ENCODE measurements at places on chromosomes 11 and 22. TPM values are rescaled to one million over a fixed set of nuclear protein-coding genes. Genes with fewer than 3 reads are reported as not detected.

Gene ENTHD1
- not detected for polyA plus RNA-seq

Gene APOL1
- polyA plus RNA-seq: 6.4 TPM

Gene OTOG
- polyA plus RNA-seq: not detected

Gene SLC37A2
- 2.4 TPM for polyA plus RNA-seq

- no peak for DNase-seq
These were observed 15.0 kb downstream of the DENND5A start for GRCh38 chr11:9250139-9250582.

DNA sequence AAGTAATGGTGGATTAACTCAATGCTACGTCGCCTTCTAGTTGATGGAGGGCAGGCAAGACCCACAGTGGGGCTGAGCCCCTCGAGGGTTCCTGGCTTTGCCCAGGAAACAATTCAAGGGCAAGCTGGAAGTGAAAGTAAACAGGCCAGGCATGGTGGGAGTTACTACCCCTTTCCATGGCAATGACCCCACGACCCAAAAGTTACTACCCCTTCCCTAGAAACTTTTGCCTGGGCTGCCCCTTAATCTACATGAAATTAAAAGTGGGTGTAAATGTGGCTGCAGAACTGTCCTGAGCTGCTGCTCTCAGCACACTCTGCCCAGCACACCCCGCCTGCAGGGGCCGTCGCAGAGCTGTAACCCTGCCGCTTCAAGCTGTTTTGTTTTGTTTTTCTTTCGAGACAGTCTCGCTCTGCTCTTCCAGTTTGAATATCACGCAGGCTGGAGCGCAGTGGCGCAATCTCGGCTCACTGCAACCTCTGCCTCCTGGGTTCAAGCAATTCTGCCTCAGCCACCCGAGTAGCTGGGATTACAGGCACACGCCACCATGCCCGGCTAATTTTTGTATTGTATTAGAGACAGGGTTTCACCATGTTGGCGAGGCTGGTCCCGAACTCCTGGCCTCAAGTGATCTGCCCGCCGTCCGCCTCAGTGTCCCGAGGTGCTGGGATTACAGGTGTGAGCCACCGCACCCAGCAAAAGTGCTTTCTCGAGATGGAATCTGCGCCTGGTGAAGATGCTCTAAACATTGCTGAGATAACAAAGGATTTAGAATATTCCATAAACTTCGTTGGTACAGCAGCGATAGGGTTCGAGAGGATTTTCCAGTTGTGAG lies 5.9 kb upstream of the RNH1 start:
- peak; percentile 3 for DNase-seq

- DNase-seq: peak; percentile 24
These were observed 1.6 kb downstream of the SPTBN2 start for GRCh38 chr11:66727282-66728037.

GRCh38 chr22:37298748-37299495 lies 16.6 kb downstream of the CYTH4 start:
- DNase-seq: no peak
